GF-D8 (cell line): ENCODE measurements at places on chromosomes 4 and X.

DNA sequence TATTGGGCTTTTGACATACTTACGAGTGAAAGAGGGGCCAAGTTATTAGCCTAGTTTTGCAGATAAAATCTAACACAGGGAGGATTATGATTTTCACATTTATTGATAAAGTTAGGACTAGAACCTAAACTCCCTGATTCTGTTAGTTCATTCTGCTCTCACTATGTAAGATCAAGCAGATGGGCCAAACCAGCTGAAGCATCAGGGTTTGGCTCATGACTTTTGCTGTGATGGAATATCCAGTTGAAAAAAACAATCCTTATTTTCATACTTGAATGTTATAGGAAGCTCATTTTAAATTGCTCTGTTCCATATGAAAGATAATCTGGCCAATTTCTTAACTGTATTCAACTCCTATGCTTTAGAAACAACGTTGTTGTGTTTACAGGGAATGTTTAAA, 21.2 kb downstream of the SPRY1 start:
- no peak for DNase-seq

DNA sequence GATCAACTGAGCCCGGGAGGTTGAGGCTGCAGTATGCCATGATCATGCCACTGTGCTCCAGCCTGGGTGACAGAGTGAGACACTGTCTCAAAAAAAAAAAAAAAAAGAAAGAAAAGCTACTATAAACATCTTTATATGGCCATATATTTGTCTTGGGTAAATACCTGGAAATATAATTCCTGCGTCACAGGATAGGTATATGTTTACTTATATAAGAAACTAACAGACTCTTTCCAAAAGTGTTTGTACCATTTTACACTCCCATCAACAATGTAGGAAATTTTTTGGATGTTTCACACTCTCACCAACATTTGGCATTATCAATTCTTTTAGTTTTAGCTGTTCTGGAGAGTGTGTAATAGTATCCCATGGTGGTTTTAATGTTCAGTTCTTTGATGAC, 12.8 kb downstream of the P2RY4 start:
- no peak for DNase-seq

DNA sequence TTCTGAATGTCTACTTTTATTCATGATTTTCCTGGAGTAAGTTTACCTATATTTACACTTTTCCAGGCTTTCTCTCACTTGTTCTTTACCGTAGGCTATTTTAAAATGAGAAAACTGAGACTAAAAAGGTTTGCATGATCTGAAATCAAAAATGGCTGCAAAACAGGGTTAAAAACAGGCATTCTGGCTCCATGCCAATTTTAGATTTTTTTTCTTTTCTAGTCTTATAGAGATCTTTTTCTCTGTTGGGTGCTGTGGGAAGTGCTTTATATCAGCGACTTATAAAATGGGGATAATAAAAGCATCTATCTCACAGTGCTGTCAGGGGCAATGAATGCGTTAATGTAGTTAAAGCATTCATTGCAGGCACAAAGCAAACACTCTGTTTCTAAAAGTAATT, 294.8 kb downstream of the PACRGL start:
- DNase-seq: no peak

GRCh38 chrX:68440940-68441339, 7.6 kb upstream of the OPHN1 start:
- no peak for DNase-seq

- no peak for DNase-seq
Measured at GRCh38 chrX:64395568-64395929, 297 bp upstream of the MTMR8 start.

- DNase-seq: no peak
Measured at GRCh38 chr4:103425406-103425805, 227.3 kb upstream of the CENPE start.

GRCh38 chr4:8907596-8908205, 36.1 kb upstream of the HMX1 start:
- no peak for DNase-seq

GRCh38 chrX:1609762-1610161, 5.1 kb upstream of the ASMT start:
- DNase-seq: no peak

- no peak for DNase-seq
Measured at GRCh38 chrX:40167850-40168479, 70.2 kb upstream of the BCOR start.

DNA sequence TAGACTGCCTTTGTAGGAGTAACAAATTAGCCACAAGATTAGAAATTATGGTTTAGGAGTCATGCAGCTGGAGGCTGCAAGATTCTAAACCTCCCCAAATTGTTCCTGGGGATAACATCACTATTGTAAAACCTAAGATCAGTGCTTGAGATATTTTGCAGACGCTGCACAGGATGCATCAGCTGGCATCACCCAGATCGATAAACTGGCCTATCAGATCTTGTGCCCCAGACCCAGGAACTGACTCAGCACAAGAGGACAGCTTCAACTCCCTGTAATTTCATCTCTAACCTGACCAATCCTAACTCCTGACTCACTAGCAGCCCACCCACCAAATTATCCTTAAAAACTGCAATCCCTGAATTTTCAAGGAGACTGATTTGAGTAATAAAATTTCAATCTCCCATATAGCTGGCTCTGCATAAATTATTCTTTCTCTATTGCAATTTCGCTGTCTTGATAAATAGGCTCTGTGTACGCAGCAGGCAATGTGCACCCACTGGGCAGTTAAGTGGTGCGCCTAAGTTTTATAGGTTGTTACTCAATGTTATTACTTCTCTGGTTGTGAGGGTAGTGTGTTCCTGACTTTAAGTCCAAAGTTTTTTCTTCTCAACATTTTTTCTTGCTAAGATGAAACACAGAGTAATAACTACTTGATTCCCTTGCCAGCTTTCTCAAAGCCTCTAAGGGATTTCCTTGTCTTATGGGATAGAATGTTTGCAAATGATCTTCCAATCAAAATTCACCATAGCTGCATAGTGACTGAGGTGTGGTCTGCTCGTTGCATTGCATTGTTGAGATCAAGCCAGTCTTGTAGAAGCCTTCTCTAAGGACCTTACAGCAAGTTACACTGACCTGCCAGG, 312.3 kb upstream of the DKK2 start:
- DNase-seq: no peak

DNA sequence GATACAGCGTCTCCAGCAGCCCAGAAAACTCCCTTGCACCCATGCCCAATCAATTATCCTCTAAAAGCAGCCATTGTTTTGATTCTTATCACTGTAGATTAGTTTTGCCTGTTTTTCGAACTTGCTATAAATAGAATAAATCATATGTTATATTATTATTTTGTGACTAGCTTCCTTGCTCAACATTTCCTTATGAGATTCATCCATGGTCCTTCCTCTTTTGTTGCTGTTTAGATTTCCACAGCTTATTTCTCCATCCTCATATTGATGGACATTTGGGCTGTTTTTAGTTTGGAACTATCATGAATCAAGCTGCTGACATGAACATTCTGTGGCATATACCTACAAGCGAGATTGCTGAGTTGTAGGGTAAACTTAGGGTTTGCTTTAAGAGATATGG, 595.3 kb downstream of the BCOR start:
- no peak for DNase-seq

DNA sequence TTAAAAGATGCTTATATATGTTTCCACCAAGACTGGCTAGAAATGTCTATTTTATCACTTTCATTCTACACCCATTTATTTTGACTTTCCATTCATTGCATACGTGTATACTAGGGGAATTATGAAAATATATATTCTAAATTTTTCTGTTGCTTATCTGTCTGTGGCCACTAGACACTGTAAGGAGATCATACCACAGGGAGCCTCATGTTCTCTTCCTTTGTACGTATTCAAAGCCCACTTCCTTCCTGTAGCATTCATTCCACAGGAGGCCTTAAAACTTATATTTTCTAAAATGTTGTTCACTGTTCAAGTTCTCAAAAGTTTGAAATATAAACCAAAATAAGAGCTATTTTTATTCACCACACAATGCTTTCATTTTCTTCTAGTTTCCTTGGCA, 1848.9 kb upstream of the TENM3 start:
- DNase-seq: no peak

DNA sequence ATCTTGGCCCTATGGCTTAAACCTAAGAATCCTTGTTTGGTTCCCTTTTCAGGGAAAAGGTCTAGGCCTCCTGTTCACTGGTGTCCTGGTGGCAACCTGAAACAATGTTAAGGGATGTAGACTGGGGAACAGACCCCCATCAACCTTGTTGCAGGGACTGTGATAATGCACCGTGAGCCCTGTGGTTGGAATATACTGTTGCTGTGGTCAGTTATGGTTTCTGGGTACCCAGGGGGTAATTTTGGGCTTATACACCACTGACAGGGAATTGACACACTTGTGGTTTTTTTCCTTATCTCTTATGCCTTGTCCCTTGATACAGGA, 64.0 kb upstream of the WDR1 start:
- peak; percentile 92 for DNase-seq

DNA sequence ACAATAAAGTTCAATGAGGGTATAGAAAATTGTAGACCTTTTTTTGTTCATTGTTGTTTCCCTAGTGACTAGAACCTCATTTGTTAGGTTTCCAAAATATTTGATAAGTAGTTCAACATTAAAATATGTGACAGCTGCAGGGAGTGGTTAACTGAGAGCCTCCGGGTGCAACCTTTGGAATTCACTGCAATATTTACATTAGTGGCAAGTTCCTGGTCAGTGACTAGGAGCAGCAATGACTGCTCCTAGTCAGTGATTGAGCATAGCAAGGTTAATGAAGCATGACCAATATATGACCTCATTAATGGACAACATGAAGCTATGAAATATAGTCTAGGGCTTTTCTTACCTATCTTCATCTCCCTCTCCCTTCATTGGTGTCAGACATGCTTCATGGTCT, 65.8 kb upstream of the FAM47A start:
- no peak for DNase-seq

- DNase-seq: no peak
Measured at GRCh38 chr4:122617597-122618593, 3.0 kb downstream of the IL21 start.

DNA sequence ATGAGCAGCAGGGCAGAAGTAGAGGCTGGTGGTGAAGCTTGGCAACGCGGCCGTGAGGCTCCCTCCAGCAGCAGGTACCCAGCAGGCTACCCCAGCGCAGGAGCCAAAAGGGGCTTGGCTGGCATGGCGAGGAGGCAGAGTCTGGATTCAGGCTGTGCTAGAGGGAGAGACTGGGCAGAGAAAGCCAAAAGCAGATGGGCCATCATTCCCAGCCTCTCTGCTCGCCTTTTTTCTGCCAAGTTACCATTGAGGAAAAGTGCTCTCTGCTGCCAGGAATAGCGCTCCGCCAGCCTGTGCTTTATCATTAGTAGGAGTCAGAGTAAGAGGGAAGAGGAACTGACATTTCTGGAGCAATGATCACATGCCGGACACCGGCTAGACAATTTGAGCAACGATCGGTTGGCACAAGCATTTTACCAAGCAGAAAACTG, 28.7 kb upstream of the MAP3K15 start:
- no peak for DNase-seq
